ENCODE measurements at places on chromosomes 4 and X.

- DNase-seq, result no peak
These were observed 107.9 kb downstream of the PALLD start for GRCh38 chr4:168604496-168605373.

- DNase-seq, result no peak
These were observed 10.2 kb downstream of the GAK start for GRCh38 chr4:921830-922331.

GRCh38 chr4:126916626-126917140 is 716.1 kb upstream of the INTU start:
- no peak for DNase-seq

- no peak for DNase-seq
These were observed 26.4 kb downstream of the XK start for GRCh38 chrX:37711991-37712390.

- no peak for DNase-seq
These were observed 14.5 kb downstream of the MRPL1 start for GRCh38 chr4:77877167-77877566.

GRCh38 chrX:24528605-24529004 is 63.5 kb downstream of the PDK3 start:
- no peak for DNase-seq

DNA sequence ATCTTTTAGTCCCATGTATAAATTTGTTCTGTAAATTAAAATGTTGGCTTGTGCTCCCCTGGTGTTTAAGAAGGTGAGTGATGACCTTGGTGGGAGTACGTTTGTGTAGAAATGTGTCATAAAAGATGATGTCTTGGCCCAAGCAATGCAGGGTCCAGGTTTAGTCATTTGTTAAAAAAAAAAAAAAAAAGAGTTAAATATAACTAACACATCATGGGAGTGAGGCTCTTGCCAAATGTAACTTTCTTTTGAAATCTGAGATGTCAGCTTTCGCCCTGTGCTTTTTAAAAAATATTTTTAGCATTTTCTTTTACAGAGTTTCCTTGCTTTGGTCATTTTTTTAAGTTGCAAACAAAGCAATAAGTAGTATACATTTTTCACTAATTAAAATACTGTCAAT is 135.6 kb downstream of the FBXO8 start:
- no peak for DNase-seq

DNA sequence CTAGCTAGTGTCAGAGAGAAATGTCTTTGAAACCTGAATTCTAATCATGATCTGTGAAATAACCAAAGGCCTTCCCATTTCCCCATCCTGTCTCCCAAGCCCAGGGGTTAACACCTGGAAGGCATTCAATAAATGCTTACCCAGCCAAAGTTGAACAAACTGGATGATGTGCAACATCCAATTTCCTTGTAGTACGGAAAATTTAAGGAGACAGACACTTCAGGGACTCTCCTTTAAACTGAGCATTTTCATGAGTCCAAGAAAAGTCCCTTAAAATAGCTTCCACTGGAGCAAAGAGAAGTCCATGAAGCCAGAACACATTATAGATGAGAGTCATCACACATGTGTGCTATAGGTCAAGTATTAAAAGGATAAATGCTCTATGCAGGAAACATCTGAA is 271.2 kb downstream of the RAB28 start:
- DNase-seq, result no peak

GRCh38 chrX:105876658-105877057 is 54.3 kb downstream of the NRK start:
- no peak for DNase-seq

GRCh38 chrX:47293106-47293505 is 60.3 kb downstream of the USP11 start:
- no peak for DNase-seq

DNA sequence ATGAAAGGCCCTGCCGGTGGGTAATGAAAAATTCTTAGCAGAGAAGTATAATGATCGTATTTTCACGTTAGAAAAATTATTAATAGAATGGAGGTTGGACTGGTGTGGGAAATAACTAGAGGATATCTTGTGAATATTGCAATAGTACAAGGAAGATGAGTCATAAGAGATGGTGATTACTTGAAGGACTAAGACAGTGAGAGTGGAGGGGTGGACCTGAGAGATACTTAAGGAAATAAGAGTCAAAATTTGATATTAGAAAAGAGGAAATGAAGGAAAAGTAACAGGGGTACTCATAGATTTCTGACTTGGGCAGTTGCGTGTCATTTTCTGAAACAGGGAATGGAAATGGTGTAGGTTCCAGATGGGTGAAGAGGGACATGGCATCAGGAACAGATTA is 1.7 kb upstream of the USP53 start:
- DNase-seq, result no peak

- no peak for DNase-seq
These were observed 36.6 kb downstream of the FAM114A1 start for GRCh38 chr4:38904090-38904666.

DNA sequence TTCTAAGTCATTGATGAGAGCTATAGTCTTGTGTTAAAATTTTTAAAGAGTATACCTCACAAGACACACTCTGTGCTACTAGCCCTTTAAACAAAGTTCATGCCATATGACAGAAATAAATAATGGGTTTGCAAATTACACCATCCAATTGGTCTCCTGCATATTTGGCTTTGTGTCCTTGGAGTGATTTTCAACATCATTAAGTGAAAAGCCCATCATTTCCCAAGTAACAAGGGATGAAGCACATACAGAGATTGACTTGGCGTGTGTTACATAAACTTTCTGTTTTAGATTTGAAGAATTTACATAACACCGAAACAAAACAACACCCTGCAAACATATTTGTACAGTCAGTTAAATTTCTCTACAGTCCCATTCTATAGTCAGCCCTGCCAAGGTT is 216.9 kb upstream of the NEIL3 start:
- DNase-seq, result no peak

Measured in stimulated activated CD4-positive, alpha-beta T cell treated with anti-CD3 and anti-CD28 coated beads, Interleukin-2, amount 100 ng/mL, for 48 hours (primary cell).